ENCODE measurements at places on chromosomes 7 and 10.

DNA sequence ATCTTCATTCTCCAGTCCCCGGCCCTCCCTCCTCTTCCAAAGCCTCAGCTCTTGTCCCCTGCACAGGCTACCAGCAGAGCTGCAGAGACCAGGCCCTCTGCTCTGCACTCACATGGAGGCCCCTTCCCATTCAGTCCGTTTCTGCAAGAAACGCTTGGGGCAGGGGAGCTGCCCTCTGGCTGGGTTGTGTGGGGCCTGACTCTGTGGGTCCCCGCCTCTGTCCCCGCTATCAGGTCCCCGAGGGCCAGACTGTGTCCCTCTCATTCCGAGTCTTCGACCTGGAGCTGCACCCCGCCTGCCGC lies 1.5 kb downstream of the PCOLCE start:
- no peak for DNase-seq

- no peak for DNase-seq
Observed at GRCh38 chr10:131144711-131145375, 166.7 kb downstream of the TCERG1L start.

DNA sequence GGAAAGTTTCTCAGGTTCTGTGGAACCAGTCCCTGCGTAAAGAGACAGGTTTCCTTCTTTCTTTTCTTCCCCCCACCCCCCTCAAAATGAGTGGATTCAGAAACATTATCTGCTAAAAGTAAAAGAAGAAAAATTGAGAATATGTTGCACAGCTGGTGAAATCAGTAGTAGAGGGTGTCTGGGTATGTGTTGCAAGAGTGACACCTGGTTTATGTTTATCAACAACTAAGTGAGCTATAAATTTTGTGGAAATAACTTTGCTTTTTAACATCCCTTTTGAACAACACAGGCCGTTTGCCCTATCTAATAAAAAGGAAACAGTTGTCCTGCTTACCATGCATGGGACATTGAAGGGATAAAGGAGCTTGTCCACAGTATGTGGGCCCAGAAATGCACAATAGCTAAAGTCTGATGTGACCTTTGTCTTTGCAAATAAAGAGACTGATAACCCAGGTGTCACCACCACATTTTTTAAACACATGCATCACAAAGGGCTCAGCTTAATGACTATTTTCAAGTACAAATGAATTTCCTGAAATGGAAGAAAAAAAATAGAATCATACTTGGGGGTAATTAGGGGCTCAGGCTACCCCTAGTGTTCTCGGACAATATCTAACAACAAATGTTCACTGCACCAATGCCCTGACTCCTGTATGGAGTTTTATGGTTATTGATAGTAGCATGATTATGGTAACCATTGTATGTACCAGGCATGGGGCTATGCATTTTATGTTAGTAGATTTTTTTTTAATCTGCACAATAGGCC lies 221.7 kb upstream of the TCF7L2 start:
- no peak for DNase-seq

GRCh38 chr7:103343758-103344452 lies 662 bp downstream of the DNAJC2 start:
- no peak for DNase-seq

DNA sequence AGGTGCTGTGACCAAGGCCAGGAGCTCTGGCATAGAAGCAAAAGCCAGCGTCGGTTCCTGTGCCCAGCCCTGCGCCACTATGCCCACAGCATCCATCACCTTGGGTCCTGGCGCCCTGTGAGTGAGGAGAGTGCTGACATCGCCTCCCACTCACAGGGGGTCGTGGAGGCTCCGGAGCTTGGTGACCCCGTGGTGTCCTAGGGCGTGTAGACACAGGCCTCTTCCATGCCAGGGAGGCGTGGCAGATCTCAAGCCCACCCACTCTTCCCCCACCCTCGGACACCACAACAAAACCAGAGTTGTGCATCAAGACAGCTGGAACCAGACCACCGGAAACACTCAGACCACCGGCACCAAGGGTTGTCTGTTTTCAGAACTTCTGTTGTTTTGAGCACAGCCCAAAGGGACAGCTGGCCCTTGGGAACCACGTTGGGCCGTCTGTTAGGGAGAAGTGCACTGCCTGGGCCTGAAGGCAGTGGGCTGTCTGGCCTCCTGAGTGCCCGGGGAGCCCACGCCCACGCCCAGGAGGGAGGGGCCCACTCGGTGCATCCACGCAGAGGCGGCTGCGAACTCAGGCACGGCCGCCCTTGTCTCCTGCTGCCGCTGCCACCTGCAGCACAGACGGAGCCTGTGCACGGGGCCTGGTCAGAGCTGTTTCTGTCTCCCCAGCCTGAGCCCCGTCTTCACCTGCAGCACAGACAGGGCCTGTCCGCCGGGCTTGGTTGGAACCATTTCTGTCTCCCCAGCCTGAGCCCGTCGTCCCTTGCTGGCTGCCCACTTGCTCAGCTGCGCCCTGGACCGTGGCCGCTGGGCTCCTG lies 106.3 kb downstream of the INPP5A start:
- peak; percentile 22 for DNase-seq

GRCh38 chr7:155212301-155213015 lies 85.2 kb upstream of the INSIG1 start:
- no peak for DNase-seq

- no peak for DNase-seq
Observed at GRCh38 chr10:121409466-121410104, 188.7 kb downstream of the FGFR2 start.

GRCh38 chr10:129023082-129023481 lies 444.0 kb upstream of the MGMT start:
- no peak for DNase-seq

- DNase-seq: no peak
Observed at GRCh38 chr7:31002256-31002655, 38.5 kb downstream of the GHRHR start.

- no peak for DNase-seq
Observed at GRCh38 chr10:97598407-97599271, 9.1 kb downstream of the C10orf62 start.

DNA sequence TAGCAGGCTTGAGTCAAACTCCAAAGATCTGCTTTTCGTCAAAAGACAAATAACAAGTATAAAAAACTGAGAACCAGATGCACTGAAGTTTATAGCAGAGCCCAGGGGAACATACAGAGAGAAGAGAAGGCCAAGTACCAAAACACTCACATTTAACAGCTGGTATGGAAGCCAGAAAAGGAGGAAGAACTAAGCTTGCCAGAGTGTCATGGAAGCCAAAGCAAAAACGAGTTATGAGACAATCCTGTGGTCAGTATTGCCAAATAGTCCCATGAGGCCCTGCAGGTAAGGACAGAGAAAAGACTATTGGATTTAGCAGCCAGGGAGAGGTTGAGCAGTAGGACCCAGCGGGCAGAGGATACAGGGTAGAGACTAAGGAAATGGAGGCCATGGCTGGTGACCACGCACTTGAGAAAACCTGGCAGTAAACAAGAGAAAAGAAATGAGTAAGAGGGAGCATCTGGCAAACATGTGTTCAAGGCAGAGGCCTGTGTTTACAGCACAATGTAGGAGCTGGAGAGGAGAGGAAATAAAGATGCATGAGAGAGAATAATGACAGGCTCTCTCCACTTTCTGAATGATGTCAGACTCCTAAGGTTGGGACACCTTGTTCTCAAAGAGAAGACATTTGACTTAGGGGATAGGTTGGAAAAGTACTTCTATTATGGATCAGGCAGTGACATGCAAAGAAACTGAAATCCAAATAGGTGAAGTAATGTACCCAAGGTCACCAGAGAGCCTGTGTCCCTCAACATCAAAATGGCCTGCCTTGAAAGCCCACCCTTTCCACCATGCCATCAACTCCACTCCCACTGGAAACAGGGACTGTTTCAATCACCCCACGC lies 9.1 kb downstream of the CREB3L2 start:
- DNase-seq: peak; percentile 41

- DNase-seq: no peak
Observed at GRCh38 chr10:48627984-48628609, 23.2 kb upstream of the ARHGAP22 start.

GRCh38 chr7:6227294-6227846 lies 45.1 kb downstream of the CYTH3 start:
- DNase-seq: no peak

DNA sequence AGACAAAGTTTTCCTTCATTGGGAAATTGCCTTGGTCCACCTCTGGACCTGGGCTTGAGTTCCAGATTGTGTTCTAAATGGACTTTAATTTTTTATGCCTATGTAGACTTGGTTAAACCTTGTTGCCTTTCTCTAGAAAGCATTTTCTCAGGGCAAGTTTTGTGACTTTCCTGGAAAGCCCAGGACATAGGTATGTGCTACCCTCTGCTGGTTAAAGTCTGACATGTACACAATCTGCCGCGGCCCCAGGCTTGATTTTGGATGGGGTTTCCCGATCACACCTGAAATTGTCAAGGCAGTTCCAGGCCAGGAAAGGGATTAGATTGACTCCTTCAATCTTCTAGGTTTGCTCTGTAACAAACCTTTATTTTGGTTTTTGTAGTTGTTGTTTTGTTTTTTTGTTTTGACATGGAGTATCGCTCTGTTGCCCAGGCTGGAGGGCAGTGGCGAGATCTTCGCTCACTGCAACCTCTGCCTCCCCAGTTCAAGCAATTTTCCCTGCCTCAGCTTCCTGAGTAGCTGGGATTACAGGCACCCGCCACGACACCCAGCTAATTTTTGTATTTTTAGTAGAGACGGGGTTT lies 14.1 kb upstream of the AKR1B10 start:
- DNase-seq: peak; percentile 35

GRCh38 chr7:964401-965231 lies 10.1 kb upstream of the ADAP1 start:
- DNase-seq: peak; percentile 36

GRCh38 chr10:21807180-21807579 lies 196.3 kb downstream of the DNAJC1 start:
- DNase-seq: no peak

DNA sequence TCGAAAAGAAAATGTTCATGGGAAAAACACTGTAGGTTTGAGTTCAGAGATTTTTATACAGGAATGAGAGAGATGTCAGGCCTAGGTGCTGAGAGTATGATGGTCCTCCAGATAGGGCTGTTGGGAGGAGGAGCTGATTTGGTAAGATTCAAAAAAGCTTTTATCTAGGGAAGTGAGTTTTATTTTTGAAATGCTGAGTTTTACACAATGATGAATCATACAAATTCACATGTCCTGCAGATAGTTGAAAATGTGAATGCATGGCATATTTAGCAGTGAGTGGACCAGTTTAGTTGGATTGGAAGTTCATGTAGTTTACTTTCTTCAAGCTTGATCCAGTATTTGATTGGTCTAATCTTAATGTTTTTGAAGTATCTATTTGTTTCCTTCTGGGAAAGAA lies 154.8 kb downstream of the LRRC4 start:
- DNase-seq: no peak

GRCh38 chr10:125233726-125234125 lies 73.4 kb upstream of the CTBP2 start:
- DNase-seq: no peak

- DNase-seq: no peak
Observed at GRCh38 chr10:32516567-32517495, 70.9 kb downstream of the CCDC7 start.

DNA sequence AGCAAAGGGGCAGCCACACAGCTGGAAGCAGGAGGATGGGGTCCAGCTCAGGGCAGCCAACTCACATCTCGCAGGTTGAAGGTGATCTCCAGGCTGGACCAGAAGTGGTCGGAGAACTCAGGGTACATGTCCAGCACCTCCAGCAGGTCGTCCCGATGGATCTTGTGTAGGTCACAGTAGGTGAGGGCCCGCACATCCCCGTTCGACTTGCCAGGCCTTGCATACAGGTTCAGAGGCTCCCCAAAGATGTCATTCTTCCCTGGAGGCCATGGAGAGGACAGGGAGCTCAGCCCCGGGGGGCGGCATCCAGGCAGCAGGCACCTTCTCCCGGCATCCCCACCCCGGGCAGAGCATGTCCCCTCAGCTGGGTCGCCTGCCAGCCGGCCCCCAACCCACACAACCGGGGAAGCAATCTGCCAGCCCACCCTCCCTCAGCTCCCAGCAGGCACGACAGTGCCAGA lies 29.3 kb downstream of the KCNH2 start:
- no peak for DNase-seq

DNA sequence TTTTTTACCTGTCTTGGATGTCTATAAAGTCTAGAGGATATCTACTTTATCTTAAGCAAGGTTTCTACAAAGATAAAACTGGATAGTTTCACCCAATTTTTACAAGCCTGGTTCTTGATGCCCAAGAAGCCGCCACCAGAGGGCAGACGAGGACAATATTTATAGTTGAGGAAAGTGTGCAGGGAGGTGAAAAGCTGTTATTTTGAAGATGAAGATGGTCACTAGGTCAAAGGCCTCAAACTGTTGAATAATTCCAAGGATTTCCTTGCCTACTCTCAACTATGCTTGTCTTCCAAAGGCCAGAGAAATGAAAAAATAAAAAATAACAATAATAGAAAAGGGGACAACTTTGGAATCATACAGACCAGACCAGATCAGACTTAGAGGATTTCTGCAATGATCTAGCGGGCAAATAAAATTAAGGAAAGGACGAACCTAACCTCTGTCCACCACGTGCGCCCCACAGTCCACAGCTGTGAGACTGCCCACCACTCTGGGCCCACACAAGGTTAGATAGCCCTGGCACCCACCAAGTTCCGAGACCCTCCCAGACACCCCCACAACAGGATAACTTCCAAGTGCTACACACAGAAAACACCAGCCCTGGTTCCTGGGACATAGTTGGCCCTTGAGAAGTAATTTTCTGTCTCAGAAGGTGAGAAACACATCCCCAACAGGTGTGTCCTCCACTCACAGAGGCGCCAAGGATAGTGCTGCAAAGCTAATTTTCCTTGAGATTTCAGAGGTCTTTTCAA lies 2.8 kb downstream of the PKD1L1 start:
- peak; percentile 59 for DNase-seq

GRCh38 chr7:142094861-142095260 lies 16.7 kb upstream of the MGAM2 start:
- DNase-seq: no peak

DNA sequence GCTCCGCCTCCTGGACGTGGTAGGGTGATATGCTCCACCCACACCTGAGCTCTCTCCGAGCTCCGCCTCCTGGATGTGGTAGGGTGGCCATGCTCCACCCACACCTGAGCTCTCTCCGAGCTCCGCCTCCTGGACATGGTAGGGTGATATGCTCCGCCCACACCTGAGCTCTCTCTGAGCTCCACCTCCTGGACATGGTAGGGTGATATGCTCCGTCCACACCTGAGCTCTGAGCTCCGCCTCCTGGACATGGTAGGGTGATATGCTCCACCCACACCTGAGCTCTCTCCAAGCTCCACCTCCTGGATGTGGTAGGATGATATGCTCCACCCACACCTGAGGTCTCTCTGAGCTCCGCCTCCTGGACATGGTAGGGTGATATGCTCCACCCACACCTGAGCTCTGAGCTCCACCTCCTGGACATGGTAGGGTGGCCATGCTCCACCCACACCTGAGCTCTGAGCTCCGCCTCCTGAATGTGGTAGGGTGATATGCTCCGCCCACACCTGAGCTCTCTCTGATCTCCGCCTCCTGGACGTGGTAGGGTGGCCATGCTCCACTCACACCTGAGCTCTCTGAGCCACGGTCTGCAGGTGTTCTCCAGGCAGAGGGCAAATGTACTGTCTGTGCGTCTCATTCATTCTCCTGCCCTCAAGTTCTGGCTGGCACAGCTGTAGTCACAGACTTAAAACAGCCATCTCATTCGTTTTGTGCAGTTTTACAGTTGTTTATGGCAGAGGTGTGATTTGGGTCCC lies 252.4 kb downstream of the DIP2C start:
- DNase-seq: no peak

- DNase-seq: no peak
Observed at GRCh38 chr10:60427709-60428386, 38.2 kb upstream of the ANK3 start.

GRCh38 chr7:77276120-77276519 lies 76.5 kb upstream of the FGL2 start:
- DNase-seq: no peak

- no peak for DNase-seq
Observed at GRCh38 chr7:37536706-37537105, 88.0 kb upstream of the ELMO1 start.
